OCI-M1 (cell line): ENCODE measurements at places on chromosomes 11 and 22.

DNA sequence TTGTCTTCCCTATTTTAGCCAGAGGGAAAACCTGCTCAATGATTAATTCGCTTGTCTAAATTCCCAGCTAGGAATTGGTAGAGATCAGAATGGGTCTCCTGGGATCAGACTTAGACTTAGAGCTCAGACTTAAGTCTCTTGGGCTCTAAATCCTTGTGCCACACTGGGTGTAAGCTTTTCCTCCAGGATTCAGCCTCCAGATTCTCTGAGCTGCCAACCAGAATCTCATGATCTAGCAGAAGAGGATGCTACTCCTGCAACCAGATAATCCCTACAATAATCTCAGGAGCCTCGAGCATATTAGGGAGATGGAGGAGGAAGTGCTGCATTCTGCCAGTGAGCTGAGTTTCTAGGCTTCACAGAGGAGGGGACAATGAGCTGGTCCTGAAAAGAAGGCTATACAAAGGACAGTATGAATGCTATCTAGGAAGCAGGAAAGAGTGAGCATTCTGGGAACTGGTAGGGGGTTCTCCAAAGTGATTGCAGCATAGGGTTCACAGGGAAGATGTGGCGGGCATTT, 211.6 kb upstream of the SESN3 start:
- no peak for DNase-seq

DNA sequence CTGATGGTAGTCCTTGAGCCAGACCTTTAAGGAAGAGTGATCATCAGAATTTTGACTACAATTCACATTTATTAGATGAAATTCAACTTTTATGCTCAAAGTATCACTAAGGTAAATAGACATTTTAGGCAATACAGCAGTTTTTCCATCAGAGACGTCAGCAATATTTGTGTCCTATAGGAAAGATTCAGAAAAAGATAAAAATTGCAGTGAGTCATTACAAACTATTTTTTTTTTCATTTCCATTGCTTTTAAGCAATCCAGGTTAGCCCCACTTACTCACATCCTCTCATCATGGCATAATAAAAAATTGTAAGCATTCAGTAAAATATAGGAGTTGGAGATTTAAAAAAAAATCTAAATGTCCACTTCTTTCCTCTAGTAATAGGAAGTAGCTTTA, 46.9 kb downstream of the MSANTD4 start:
- no peak for DNase-seq

GRCh38 chr11:83044958-83045712, 26.6 kb downstream of the RAB30 start:
- DNase-seq: no peak

GRCh38 chr11:70853068-70853769, 399.2 kb downstream of the SHANK2 start:
- DNase-seq: no peak

DNA sequence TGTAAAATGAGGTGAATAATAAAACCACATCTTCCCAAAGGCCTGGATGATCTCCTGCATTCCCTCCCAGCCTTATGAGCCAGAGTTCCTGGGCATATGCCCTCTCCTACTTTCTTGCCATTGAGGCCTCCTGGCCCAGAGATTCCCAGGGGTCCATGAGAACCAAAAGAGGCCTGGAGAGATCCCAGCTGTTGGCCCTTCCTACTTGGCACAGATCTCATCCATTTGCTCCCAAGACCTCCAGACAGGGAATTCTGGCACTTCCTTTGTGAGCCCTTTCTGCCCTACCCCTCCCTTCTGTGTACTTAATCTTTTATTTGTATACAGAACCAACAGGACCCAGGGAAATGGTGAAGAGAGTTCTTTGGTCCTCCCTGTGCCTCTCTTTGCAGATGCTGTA, 21.4 kb downstream of the POU2F3 start:
- no peak for DNase-seq

DNA sequence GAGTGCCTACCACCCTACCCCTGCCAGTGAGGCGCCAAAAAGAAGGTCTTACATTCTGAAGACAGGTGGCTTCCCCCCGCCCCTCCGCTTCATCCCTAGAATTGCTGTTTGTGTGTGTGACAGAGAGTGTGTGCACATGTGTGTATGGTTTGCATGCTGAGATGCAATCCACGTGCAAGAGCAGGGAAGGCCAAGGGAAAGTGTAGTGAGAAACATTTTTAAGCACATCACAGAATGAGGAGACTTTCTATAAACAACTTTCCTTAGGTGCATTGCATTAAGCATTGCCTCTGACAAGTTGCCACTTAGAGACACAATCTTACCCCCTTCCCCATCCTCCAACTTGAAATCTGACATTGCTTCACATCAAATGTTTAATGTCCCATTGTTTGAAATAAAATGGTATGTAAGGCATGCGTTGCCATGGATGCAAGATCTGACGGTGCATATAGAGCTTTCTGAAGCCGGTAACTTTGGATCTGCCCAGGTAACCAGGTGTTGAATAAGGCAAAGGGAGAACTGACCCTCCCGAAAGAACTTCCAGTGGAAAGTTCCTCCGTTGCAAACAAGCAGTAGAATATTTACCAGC, 21.4 kb downstream of the FJX1 start:
- no peak for DNase-seq

DNA sequence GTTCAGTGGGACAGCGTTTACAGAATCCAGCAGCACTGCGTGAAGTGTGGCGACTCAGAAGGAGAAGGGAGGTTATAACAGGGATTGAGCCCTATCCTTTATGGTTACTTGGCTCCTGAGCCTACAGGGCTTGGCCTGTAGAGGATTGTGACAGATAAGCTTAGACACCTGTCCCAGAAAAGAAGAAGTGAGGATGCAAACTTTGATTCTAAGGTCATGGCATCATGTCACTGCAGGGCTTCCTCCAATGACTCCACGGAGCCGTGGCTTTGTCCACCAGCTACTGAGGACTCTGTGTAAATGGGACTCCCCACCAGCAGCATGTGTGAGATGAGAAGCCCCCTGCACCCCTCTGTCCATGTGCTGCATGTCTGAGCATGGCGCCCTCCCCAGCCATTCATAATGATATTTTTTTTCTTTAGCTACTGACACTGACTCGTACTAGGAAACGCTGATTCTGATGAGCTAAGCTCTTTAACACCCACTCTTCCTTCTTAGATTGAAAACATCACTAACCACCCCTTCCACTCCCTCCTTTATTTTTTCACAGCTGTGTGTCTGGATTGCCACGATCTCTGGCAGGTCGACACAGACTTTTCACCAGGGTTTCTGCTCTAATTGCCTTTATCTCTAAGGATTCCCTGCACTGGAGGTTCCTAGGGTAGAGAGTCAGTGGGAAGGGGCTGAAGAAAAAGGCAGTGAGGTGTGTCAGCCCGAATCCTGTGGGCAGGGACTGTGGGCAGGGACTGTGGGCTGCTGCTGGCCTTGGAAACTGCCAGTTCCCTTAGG, 65.5 kb upstream of the TTC12 start:
- DNase-seq: no peak

DNA sequence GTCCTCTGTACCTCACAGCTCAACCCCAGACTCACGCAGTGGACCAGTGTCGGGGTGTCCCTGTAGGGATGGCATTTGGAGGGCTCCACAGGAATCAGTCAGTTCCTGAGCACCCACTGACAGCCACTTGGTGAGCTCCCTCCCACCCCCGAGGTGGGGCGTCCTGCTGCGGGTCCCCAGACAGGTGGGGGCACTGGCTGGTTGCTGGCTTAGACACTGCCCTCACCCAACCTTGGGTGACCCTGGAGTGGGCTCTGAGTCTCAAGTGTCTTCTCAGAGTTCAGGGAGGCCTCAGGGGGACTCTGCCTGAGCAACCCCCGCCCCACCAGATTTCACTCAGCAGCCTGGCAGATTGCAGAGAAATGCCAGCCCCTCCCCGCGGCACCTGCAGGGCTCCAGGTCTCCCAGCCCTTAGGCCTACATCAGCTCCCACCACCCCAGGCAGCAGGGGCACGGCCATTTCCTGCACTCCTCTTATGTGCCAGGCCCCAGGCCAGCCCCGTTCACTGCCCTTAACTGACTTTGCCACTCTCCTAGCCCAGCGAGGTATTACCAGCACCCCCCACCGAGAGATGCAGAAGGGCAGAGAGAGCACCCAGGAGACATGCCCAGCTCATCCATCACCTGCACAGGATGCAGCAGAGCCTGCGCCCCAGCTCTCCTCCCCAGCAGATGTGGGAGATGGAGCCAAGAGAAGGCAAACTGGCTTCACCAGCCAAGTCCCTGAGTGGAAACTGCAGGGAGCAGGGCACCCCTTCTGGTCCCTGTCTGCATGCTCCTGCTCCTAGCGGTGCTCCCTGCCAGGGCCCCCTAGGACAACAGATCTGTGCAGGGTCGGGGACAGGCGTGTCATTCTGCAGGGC, 2.4 kb downstream of the PRR5 start:
- DNase-seq: no peak

GRCh38 chr11:68312117-68312779, at the start of gene LRP5:
TSS of gene LRP5 (plus strand) at chr11:68312591. CDS start at chr11:68312715, 124 bp downstream.
- peak; percentile 80 for DNase-seq

GRCh38 chr11:78427615-78428265, 10.1 kb upstream of the GAB2 start:
- DNase-seq: no peak

DNA sequence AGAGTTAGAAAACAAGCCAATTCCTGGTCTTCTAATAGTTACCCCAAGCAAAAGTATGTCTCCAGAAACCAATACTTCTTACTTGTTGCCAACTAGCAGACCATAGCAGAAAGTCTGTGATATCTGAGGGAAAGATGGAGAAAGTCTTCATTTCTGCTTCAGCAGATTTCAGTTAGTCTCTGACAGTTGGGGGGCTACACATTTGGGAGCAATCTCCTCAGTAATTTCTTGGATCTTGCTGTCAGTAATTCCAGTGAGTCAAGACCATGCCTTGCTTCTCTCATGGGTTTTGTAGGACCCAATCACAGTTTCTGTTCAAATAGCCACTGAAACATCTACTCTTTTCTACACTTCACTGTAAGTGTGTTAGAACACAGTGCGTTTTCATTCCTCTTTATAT, 118.8 kb downstream of the ATXN10 start:
- no peak for DNase-seq

DNA sequence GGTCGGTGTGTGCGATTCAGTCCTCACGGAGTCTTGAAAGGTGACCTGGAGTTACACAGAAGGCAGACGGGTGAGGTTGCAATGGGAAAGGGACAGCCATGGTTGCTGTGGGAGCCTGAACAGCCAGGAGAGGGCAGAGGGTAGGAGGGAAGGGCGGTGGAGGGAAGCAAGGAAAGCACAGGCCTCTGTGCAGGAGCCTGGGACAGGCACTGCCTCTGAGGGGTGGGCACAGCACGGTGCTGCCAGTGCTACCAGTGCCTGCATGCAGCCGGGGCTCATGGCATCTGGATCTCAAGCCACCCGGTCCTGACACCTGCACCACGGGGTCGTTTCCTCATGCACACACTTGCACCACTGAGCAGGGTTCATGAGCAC, 401.0 kb downstream of the TBC1D22A start:
- DNase-seq: no peak

DNA sequence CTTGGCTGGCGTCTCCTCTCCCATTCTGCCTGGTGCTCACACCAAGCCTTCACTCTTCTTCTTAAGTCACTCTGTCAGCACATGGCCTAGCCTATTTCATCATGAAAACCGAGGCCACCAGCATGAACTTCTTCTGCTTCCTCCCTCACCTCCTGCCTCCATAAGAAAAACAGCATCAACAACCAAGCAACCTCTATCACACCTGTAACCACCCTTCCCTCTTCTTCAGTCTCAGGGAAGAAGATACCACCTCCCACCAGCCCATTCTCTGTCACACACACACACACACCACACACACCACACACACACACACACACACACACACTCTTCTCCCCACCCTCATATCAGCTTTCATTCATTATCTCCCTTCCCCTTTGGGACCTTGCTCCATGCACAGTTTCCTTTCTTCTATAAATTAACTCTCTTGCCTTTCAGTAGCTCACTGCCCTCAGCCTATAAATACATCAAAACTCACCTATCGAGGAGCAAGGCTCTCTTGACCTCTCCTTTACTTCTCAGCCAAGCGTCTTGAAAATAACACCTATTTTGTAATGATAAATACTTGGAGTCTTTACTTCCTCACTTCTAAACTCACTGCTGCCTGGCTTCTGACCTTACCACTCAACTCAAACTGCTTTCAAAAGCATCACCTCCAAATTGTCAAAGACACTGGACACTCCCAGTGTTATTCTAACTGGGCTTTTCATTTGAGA, 36.6 kb downstream of the SC5D start:
- DNase-seq: no peak

DNA sequence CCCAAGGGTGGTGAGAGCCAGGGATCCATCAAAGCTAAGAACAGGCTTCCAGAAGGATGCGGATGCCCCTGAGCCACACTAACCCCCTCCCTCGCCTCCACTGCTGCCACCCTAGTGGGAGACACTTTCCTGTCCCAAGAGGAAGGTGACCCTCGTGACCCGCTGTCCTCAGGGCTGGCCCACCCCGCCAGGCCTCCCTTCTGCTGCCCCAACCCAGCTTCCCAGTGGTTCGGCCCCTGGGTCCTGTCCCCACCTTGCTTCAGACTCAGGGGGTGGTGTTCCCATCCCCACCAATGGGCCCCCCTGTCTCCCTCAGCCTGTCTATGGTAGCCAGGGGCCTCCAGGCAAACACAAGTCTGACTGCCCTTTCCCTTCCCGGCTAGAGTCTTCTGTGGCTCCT, 6.5 kb upstream of the PICK1 start:
- DNase-seq: no peak

DNA sequence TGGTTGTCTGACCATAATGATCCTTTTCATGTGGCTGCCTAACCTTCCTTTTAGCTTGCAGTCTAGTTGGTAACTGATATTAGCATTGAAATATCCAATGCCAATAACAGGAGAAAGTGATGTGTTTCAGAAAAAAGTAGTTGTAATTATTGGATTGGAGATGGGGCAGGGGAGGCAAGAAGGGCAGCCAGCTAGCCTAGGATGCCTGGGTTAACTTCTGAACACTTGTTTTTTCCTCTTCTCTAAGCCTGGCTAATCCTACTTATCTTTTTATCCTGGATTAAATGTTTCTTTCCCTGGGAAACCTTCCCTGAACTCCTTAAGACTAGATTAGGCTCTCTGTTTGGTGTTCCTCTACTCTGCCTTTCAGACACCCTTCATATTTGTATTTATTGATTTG, 380.2 kb downstream of the TMEM135 start:
- DNase-seq: no peak

- DNase-seq: no peak
Observed at GRCh38 chr22:47565607-47566006, 803.2 kb downstream of the TBC1D22A start.

DNA sequence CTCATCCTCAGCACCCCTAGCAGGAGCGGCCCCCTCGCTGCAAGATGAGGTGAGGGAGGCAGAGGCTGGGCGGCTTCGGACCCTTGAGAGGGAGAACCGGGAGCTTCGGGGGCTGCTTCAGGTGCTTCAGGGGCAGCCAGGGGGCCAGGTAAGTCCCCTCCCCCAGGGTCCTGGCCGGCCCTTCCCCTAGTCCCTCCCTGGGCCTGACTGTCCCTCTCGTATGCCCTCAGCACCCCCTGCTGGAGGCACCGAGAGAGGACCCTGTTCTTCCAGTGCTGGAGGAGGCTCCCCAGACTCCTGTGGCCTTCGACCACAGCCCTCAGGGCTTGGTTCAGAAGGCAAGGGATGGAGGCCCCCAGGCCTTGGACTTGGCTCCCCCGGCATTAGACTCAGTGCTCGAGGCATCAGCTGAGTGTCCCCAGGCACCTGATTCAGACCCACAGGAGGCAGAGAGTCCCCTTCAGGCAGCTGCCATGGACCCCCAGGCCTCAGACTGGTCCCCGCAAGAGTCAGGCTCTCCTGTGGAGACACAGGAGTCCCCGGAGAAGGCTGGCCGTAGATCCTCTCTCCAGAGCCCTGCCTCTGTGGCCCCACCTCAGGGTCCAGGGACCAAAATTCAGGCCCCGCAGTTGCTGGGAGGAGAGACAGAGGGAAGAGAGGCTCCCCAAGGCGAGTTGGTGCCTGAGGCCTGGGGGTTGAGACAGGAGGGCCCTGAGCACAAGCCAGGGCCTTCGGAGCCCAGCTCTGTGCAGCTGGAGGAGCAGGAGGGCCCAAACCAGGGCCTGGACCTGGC, 4.0 kb downstream of the CCDC88B start:
- DNase-seq: peak; percentile 58
